ENCODE measurements at places on chromosomes 4 and X. TPM values are rescaled to one million over a fixed set of nuclear protein-coding genes. Genes with fewer than 3 reads are reported as not detected.

DNA sequence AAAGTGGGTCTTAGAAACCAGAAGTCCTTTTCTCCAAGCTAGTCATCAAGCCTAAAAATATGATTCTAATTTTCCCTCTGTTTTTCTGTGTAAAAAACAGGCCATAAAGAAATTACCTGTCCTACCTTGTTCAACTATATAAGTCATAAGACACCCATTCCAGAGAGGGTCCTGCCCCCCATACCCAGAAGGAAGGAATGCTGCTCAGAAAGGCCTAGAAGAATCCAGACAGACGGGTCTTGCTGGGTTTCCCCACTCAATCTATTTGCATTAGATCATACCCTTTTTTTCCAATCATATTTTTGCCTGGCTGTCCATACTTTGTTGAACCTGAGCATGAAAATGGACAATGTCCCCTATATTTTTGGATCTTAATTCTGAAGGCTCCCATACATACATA, 16.3 kb upstream of the XAGE2 start:
- no peak for DNase-seq

DNA sequence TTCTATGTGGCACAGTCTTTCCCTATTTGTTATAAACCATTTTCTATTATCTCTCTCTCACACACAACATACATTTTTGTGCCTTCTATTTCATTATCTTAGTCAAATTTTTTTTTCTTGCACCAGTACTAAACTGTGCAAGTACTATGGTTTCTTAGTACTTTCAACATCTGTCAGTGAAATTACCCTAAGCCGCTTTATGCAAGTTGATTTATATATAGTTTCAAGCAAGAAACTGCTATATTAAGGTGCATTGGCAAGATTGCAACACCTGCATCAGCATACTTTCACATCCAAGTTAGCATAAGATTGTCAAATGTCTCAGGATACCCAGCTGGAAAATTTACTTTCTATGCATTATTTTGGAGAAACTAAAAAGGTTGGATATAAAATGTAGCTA, 180.2 kb upstream of the FSTL5 start:
- DNase-seq = no peak

DNA sequence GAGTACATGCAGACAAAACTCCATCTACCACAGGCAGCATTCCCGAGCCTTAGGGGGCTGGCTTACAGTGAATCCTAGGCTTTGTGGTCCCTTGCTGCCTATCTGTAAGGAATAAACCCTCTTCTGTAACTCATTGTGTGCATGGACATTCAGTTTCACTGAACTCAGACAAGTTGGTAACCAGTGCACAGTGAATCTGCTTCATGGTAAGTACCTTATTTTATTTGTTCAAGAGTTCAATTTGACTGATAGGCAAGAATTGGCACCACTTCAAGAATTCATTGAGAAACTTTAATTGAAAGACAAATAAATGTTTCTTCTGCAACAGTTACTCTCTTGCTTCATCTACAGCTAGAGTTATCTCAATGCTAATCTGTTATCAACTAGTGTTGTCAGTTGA, 57.2 kb upstream of the PRRG1 start:
- no peak for DNase-seq

GRCh38 chr4:154738426-154738825, 5.4 kb upstream of the LRAT start:
- DNase-seq = no peak

RPA4 gene
- 4.5 TPM for total RNA-seq

DNA sequence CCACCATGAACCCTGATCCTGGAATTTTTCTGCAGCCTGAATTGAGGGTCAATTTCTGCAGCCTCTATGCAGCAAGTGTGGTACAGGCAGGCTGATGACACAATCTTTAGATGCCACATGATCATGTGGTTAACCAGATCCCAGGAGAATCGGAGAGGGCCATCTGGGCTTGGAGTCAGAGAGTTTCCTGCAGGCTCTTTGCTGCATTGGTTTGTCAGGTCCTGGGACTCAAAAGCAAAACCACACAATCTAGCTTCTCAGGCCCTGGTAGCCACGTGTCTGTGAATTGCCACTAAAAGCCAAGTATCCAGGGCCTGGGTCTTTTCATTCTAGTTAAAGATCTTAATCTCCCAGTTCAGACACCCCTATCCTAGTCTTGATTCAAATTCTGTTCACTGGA, 464.5 kb downstream of the BCOR start:
- DNase-seq = no peak

GRCh38 chr4:108045687-108046024, 56.0 kb downstream of the HADH start:
- DNase-seq = no peak

- DNase-seq = no peak
These were observed 426.3 kb upstream of the FAM241A start for GRCh38 chr4:111718763-111719559.

- DNase-seq = no peak
These were observed 58.0 kb upstream of the EGFL6 start for GRCh38 chrX:13511241-13511943.

UGT2A1 gene
- total RNA-seq = not detected

CENPVL2 gene
- not detected for total RNA-seq

DNA sequence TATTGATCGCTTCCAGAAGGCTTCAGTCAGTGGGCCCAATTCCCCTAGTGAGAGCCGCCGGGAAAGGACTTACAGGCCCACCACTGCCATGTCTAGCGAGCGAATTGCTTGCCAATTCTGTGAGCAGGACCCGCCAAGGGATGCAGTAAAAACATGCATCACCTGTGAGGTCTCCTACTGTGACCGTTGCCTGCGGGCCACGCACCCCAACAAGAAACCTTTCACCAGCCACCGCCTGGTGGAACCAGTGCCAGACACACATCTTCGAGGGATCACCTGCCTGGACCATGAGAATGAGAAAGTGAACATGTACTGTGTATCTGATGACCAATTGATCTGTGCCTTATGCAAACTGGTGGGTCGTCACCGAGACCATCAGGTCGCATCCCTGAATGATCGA, 15.3 kb downstream of the MID2 start:
- no peak for DNase-seq

DNA sequence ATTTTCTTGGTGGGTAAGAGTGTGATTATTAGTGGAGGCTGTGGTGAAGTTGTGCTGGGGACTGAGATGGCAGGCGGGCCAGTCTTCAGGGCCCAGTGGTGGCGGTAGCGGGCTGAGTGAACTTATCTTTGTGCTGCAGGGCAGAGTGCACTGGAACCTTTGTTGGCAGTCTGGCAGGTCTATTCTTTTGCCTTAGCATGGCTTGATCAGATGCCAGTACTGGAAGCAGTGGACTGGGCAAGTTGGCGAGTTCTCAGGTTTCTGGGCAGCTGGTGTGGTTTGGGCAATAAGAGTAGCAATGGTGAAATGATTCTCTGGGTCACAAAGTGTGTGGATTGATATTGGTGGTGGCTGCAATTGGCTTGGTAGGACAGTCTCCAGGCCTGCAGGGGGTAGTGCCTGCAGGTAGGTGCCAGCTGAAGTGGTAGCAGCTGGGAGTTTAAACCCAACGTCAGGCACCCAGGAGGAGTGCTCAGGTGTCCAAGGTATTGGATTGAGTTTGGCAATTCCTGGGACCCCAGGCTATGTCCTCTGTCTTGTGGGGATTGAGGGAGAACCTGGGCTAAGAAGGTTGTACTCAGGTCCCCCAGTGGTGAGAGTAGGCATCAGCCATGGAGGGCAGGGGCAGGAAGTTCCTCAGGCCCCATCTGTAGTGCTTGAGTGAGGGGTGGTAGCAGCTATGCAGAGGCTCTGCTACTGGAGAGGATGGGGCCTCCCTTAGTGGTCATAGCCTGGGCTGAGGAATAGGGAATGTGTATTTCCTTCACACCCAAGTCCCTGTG, 34.9 kb upstream of the SLC25A14 start:
- DNase-seq = no peak

All from urinary bladder (tissue), 4 donors.